ENCODE measurements at places on chromosomes 3 and 15.

DNA sequence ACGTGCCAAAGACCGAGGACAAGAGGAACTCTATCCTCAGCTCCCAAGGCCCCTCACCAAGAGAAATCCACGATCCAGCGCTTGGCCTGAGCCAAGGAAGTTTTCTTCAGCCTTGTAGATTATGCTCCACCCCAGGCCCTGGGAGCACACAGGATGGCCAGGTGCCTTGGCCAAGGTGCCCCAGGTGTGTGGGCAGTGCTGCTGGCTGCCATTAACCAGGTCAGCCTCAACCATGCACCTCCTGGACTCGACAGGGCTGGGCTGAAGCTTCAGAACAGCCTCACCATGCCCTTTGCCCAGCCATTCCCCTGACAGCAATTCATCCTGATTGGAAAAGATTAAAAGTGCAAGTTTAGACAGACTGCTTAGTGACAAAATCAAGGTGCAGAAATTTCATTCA, 10.9 kb upstream of the MESP1 start:
- no peak for DNase-seq

GRCh38 chr3:188826574-188826973, 345.2 kb upstream of the TPRG1 start:
- no peak for DNase-seq

DNA sequence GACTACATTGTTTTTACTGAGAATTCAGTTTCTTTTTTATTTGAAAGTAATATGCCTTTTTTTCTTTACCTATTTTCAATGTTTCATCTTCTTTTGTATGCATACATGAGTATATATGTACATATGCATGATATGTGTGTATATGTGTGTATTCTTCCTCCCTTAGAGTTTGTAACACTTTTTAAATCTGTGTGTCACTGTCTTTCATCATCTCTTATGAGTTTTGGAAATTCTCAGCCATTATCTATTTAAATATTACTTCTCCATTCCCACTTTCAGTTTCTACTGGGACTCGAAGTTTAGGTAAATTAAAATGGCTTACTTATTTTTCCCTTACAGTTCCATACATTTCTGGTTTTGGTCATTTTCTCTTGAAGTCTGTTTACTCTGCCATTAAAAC, 754.1 kb downstream of the GRM7 start:
- no peak for DNase-seq

DNA sequence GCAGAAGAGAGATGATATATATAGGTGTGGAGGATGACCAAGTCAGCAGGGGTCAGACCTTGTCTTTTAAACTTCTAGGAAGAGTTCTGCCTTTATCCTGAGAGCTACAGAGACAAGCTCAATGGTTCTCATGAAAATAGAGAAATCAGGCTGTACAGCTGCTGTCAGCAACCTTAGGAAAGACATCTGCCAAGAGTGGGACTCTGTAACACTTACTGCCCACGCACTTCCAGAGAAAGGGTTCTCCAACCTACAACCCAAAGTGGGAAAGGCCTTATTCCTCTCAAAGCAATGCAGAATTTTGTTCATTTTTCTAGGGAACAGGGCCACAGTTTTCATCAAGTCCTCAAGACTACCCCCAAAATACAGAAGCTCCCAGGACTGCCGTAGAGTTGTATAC, 138.7 kb downstream of the STT3B start:
- DNase-seq, result no peak

- no peak for DNase-seq
Measured at GRCh38 chr3:9238721-9239295, 10.6 kb downstream of the SRGAP3 start.

GRCh38 chr15:65413760-65414144, 9.0 kb downstream of the IGDCC4 start:
- no peak for DNase-seq

DNA sequence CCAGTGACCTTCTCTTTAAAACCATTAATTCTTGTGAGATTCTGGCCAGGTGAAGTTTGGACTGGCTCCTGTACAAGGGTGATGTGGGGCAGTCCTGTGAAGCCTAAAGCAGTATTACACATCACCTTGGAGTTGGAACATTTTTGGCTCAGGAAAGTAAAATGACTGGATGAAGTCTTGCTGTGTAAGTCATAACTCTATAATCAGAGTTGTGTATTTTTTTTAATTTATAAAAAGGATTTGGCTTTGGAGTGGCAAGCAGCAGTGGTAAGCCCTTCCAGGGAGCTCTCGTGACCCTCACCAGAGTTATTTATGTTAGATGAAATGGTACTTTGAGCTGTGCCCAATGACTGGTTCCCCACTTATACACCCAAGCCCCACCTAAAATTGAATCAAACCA, 331.2 kb upstream of the DCBLD2 start:
- DNase-seq, result no peak

DNA sequence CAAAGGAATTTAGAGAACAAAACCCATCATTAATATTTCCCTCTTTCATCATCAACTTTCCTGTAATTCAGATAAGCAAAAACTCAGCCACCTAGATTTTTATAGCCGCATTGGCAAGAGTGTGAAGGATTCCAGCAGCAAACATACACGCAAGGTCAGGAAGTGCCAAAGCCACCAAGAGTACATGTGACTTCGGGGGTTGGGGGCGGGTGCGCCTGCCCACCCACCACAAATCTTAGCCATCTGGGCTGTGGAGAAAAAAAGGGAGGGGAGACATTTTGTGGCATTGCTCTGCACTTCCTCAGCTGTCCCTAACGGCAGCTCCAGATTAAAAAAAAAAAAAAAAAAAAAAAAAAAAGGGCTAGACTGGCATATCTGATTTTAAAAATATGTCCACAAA, 148.4 kb downstream of the TNIK start:
- no peak for DNase-seq

GRCh38 chr3:48505968-48506504, 2.1 kb upstream of the SHISA5 start:
- DNase-seq, result no peak
